ENCODE measurements at places on chromosomes 4 and X.

GRCh38 chrX:54419559-54420302 lies 20.5 kb upstream of the TSR2 start:
- DNase-seq, result no peak

- no peak for DNase-seq
These were observed 54.8 kb downstream of the ZFX start for GRCh38 chrX:24204331-24204730.

DNA sequence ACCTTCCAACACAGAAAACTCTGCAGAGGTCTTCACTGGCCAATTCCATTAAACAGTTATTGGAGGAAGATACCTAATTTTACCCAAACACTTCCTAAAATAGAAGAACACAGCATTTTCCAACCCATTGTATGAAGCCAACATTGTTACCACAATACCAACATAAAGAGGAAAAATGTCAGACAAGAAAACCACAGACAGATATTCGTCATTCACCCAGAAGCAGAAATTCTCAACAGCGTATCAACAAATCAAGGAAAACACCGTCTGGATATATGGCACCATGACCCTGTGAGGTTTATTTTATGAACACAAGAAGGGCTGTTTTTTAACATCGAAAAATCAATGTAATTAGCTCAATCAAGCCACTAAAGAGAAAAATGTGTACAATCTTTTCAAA lies 255.6 kb downstream of the ASMT start:
- DNase-seq, result no peak

DNA sequence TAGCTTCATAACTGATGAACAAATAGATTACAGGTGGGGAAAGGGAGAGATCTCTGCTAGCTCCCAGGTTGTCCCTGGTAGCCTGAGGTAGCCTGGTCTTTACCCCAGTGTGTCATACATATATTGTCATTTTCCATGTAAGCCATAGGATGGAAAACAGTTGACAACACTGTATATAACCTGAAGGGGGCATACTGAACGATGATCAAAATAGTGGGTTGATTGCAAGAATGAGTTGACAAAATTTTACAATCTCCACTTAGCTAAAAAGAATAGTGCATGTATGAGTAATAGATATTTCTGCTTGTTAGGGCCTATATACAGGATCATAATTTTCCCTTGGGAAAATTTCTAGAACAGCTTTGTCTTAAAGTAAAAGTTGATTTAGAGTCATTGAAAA lies 304.1 kb upstream of the HAND2 start:
- DNase-seq, result no peak

GRCh38 chr4:174402470-174403176 lies 118.9 kb downstream of the CEP44 start:
- DNase-seq, result no peak

DNA sequence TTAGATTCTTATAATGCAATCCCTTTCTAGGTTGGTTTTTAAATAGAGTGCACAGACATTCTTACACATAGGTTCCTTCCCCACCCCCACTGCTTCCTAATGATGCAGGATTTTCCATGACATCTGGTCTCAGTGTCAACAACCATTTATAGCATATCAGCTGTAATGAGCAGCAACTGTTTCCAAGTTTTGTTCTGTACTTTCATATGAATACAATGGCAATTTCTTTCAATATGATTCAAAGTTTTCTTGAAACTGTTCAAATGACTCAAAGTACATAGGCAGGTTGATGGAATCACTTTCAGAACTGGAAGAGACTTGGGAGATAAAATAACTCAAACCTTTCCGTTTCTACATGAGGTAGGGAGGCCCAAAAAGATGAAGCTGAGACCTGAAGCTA lies 220.7 kb downstream of the CAMK2D start:
- no peak for DNase-seq

GRCh38 chr4:41028392-41029076 lies 185.8 kb downstream of the APBB2 start:
- no peak for DNase-seq

DNA sequence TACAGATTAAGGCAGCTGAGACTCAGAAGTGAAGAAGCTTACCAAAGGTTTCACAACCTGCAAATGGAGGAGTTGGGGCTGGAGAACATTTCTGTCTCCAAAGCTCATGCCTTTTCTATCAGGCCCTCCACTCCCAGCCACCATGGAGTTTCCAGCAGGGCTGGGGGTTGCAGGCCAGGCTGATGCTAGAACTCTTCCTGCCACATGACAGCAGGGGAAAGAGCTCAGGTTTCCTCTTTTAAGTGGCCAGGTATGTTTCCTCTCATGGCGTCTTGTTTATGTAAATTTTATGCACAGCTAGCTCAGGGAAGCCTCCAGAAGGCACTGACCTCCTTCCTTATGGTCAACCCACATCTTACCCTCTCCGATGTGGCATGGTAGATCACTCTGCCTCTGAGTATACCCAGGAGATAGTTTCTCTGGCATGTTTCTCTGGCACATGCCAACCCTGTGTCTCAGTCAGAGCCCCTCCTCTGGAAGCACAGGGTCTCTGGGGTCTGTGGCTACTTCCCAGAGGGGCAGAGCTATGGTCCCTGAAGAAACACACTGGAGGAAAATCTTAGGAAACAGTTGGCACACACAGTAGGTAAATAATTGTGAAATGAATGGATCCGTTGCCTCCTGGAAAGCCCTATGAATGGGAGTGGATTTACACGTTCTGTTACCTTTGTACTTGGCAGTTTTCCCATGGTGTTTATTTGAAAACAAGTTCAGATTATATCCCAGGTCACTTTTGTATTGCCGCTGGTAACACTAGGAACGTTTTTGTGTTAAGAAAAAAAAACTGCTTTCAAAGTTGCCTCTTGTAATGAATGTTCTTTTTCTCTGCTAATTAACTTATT lies 28.9 kb downstream of the PDK3 start:
- no peak for DNase-seq

- DNase-seq, result no peak
These were observed 659.6 kb upstream of the INTU start for GRCh38 chr4:126973201-126973600.

DNA sequence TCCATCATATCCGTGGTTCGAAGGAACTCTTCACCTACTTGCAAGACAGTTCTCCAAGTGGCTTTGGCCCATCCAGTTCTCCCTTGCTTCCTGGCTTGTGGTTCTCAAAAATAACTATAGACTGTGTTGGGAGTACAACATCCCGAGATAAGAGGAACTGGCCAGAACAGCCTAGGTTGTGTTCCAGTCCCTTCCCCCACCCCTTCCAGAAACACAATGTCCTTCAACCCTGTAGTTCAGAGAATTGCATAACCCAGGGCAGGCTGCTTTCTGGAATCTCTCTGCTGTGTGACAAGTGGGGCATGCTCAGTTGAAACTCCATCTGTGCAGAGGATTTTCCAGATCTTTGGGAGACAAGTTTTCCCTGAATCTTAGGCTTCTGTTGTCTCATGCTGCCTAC lies 206.5 kb downstream of the PCDH10 start:
- no peak for DNase-seq

- no peak for DNase-seq
These were observed at the start of gene ITM2A for GRCh38 chrX:79366873-79367749. Gene ITM2A, minus strand, starts transcription at chrX:79367334. Its CDS starts 119 bp downstream, at chrX:79367215.

GRCh38 chr4:184306949-184307348 lies 89.3 kb upstream of the ENPP6 start:
- no peak for DNase-seq

GRCh38 chr4:172207258-172207657 lies 394.1 kb downstream of the GALNTL6 start:
- no peak for DNase-seq

DNA sequence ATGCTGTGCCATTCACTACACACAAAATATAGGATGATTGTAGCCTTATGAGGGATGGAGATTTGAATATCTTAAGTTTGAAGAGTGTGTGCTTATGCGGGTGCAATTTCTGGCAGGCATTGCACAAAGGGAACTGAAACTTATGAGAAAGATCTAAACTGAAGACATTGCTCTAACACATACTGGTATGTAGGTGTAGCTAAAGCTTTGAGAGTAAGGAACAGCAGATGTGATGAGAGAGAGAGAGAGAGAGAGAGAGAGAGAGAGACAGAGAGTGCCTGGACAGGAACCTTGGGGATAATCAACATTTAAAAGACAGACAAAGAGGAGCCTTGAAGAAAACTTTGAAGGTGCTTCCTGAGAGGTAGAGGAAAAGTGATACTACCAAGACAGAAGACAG lies 379.7 kb downstream of the SPRY1 start:
- DNase-seq, result no peak

GRCh38 chr4:112173593-112174558 lies 28.6 kb downstream of the FAM241A start:
- DNase-seq, result no peak

- DNase-seq, result no peak
These were observed 15.7 kb upstream of the WDR19 start for GRCh38 chr4:39166669-39167068.

- no peak for DNase-seq
These were observed 64.8 kb downstream of the TSC22D3 start for GRCh38 chrX:107710617-107711391.

- DNase-seq, result no peak
These were observed 11.8 kb upstream of the HPGDS start for GRCh38 chr4:94354474-94354896.

DNA sequence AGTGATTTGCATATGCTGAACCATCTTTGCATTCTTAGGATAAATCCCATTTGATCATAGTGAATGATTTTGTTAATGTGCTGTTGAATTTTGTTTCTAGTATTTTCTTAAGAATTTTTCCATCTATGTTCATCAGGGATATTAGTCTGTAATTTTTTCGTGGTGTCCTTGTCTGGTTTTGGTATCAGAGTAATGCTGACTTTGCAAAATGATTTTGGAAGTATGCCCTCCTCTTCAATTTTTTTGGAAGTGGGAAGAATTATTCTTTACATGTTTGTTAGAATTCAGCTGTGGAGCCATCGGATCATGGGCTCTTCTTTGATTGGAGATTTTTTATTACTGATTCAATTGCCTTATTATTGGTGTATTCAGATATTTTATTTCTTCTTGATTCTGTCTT lies 54.0 kb upstream of the TRO start:
- no peak for DNase-seq

GRCh38 chr4:61533140-61533539 lies 333.0 kb downstream of the ADGRL3 start:
- DNase-seq, result no peak

- peak; percentile 53 for DNase-seq
These were observed at the start of gene FGD1 for GRCh38 chrX:54495814-54496516. Gene FGD1, minus strand, starts transcription at chrX:54496234. Its CDS starts 802 bp downstream, at chrX:54495432.

- DNase-seq, result no peak
These were observed 32.9 kb upstream of the CYBB start for GRCh38 chrX:37746951-37747350.

DNA sequence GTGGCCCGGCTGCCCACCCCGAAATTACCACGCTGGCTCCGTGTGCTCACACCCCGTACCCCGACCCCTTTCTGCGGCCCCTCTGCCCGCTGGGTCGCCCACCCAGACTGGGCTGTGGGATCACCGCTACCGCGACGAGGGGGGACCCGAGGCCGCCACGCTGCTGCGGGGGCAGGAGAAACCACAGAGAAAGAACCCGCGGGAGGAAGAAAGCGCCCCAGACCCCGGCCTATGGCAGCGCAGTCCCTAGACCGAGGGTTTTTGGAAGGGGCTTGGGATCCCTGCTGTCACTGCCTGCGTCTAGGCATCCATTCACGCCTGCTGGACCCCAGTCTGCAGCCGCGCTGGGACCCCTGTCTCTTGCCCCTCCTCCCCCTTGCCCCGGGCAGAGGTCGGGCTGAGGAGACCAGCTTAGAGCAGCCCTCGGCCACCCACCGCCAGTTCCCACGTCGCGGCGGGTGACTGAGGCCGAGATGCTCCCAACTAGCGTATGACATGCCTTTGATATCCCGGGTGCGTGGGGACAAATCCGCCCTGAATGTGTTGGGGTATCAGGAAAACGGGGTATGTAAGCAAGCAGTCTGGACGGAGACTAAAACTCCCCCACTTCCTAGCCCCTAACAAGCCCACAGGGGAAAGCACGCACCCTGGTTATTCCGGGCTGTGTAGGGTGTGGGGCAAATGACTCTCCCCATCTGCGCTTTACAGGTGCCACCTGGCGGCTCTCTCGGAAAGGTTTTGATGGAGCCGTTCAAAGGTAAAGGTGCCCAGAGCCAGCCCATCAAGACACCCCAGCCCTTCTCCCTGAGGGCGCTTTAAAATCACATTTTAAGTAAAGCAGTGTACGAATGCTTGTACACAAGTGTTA lies 862 bp upstream of the INPP4B start:
- DNase-seq, result peak; percentile 57

DNA sequence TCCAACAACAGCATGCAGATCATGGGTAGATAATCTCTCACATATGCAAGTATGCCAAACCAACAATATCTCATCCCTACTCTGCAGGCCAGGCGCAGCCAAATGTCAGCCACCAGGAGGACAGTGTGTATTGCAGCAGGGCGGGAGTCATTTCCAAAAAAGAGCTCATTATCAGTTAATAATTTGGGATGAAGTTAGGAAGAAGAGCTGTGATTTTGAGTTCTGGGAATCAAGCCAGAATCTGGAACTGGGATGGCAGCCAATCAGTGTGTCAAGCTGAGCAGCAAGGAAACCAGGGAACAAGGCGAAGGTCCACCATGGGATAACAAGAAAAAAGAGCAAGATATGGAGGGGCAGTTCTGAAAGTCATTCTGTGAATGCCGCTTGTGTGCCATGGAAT lies 88.2 kb upstream of the CAMK2D start:
- no peak for DNase-seq

- DNase-seq, result no peak
These were observed at the start of gene TADA2B for GRCh38 chr4:7043284-7044136. Gene TADA2B, plus strand, starts transcription at chr4:7043372. Its CDS starts 208 bp downstream, at chr4:7043580.

DNA sequence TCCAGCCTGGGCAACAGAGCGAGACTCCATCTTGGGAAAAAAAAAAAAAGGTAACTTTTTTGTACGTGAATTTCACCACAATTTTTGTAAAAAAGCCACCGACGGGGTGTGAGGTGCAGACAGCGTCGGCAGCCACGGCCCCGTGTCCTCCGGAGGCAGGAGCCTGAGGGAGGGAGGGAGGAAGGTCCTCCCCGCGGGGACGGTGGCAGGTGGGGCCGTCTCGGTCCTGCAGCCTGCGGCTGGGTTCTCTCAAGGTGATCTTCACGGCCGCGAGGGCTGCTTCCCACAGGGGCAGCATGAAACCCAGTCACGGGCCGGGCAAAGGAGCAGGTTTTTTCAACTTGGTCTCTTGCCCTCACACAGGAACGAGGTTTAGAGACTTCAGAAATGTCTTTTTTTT lies 14.0 kb downstream of the PLCXD1 start:
- peak; percentile 56 for DNase-seq

DNA sequence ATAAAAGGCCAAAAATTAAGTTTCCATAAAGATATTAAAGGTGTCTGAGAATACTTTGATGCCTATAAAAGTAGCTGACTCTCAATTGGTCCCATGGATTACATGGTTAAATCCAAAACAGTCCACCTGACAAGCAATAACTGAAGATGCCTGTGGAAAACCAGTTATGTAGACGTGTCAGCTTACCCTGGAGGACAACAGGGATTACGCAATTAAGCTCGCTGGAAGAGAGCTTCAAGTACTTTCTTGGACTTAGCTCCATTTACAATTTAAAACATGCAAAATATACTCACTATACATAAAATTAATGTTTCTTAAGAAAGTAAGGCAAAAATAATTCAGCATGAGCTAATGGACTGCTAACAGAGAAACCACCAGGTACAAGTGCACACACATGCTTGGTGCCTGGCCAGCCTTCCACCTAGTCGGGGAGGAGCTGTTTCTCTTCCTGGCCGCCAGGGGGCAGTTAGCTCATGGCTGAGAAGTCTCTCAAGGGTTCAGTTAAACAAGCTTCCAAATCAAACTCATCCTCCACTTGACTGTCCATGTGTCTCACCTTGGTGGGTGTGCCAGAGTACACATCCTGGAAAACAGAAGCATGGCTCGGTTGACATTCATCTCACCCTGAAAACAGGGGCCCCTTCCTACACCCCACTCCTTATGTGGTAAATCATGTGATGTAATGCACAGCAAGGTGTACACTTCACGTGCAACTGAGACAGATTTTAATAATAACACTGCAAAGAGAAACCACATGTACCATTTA lies 9.2 kb upstream of the FAM53A start:
- no peak for DNase-seq

Data from RWPE2 (cell line).